T-helper 2 cell treated with Interferon-gamma antibody and Interleukin-4, amounts not matched to agents 5 μg/mL and 100 μg/mL, for 36 hours (primary cell): ENCODE measurements at places on chromosomes 7 and 10.

GRCh38 chr10:110762849-110763211, 108.9 kb upstream of the PDCD4 start:
- no peak for DNase-seq

DNA sequence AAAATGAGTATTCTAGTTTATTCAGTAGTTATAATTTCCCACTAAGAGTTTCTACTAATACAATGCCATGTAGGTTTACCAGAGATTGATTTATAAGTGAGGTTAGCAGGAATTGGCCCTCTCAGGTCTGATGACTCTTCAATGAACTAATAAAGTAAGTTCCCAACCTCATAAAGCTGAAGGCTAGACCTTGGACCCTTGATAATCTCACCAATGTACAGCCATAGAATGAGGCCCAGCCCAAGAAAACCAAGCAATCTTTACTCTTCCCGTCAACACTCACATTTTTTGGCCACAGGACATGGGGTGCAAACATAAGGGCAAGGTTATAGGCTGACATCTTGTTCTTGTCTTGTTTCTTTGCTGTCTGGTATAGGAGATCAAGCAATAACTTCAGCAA, 33.3 kb downstream of the ARHGAP19 start:
- DNase-seq, result no peak

DNA sequence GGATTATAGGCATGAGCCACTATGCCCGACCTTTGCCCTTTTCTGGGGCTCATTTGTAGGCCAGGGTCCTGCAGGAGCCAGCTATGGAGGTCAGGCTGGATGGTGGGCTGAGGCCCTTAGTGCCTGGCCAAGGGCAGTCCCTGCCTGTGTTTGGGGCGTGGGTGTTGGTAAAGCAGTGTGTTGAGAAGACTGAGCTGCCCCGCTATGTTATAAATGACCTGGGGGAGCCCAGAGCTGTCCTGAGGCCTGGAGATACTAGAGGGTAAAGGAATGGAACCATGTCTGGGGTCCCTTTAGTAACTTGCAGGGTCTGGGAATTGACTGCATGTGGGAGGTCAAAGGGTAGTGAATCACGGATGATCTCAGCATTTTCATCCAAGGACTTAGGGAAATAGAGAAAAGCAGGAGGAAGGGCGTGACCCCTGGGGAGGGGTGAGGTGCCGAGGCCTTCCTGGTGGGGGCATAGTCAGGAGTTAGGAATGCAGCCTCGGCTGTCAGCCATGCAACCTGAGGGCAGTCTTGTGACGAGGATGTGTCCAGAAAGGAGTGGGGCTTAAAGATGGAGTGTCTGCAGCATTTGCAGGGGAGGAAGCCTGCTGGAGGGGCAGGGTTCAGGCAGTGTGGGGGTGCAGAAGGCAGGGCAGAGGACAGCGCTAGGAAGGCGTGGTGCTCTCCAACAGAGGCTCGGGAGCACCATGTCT, 31.5 kb downstream of the TMEM248 start:
- DNase-seq, result no peak

DNA sequence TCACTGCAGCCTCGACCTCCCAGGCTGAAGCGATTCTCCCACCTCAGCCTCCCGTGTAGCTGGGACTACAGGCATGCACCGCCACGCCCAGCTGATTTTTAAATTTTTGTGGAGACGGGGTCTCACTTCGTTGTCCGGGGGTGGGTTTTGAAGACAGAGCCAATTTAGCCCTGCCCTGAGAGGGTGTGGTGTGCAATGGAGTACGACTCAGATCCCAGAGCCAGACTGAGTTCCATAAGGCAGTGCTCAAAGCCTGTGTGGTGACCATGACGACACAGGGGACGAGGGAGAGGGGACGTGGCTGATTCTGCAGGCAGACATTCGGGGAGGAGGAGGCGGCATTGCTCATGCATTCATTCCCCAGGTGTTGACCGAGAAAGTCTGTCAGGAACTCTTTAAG, 72.1 kb downstream of the ZMIZ1 start:
- no peak for DNase-seq

- no peak for DNase-seq
Observed at GRCh38 chr7:157061979-157062378, 51.5 kb upstream of the MNX1 start.

DNA sequence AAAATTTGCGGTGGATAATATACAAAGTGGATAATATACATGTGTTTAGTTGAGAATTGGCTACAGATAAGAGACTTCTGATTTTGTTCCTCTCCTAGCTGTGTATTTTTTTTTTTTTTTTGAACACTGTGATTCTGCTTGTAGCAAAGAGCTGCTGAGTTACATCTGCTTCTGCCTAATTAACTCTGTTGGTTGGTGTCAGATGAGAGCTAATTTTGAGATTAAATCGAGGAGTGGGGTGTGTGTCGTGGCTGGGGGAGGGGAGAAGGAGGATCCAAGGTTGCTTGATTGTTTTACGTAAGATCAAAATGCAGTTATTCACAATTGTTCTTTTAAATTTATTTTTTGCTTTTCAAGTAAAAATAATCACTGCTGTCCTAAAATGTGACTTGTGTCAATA, 11.3 kb downstream of the KAT6B start:
- no peak for DNase-seq

GRCh38 chr7:115728518-115728917, 302.0 kb downstream of the TFEC start:
- DNase-seq, result no peak
